ENCODE measurements at places on chromosomes 7 and 10.

GRCh38 chr7:91164506-91164905 is 99.7 kb upstream of the FZD1 start:
- no peak overlapping the region for H3K4me3 ChIP-seq
- DNase-seq: no peak
- H3K36me3 ChIP-seq: no peaks in the 10 kb centered on the region
- H3K27me3 ChIP-seq: no peaks in the 10 kb centered on the region

GRCh38 chr7:119127706-119128105 is 903.2 kb downstream of the ANKRD7 start:
- H3K4me1 ChIP-seq: no peaks in the 10 kb centered on the region
- no peaks in the 10 kb centered on the region for H3K36me3 ChIP-seq
- no peaks in the 10 kb centered on the region for H3K27me3 ChIP-seq
- no peak for DNase-seq
- no peak overlapping the region for H3K27ac ChIP-seq
- H3K4me3 ChIP-seq: no peak overlapping the region

DNA sequence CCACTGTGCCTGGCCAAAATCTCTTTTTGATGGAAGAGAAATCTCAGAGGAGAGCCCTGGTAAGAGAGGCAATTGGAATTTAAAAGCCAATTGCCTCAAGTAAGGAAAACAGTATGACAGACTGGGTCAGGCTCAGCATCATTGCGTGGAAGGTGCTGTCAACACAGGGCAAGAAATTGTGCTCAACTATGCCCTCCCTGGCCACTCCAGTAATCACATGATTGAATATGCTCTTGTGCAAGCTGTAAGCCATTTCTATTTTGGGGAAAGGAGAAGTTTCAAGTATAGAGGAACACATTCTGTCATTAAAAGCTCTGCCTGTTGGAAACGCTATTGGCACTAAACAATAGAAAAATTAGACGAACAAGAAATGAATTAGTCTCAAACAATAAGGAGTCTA is 1127.7 kb downstream of the REEP3 start:
- no peak overlapping the region for H3K27ac ChIP-seq
- H3K27me3 ChIP-seq: no peaks in the 10 kb centered on the region
- H3K4me1 ChIP-seq: no peaks in the 10 kb centered on the region

DNA sequence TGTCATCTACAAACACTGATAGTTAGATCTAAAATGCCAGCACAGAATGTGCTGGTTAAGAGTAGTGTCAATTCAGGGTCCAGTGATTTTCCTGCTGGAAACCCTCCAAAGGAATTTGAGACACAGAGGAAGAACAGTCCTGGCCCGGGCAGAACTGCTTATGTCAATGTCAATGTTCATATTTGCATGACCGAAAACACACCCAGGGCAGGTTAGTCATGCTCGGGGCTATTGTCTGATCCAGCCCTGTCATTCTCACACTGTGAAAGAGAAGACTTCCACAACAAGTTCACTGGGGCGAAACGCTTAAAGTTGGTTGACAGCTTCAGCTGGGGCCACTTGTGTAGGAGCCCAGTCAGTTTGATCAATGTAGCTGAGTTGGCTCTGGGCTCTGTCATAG is 139.3 kb downstream of the C1GALT1 start:
- H3K4me1 ChIP-seq: peaks cover 31% of the 10 kb centered on the region
- H3K27ac ChIP-seq: no peak overlapping the region
- H3K27me3 ChIP-seq: peaks cover 26% of the 10 kb centered on the region
- DNase-seq: peak; percentile 35

GRCh38 chr7:139825666-139826290 is 3.3 kb upstream of the TBXAS1 start:
- no peaks in the 10 kb centered on the region for H3K27me3 ChIP-seq
- peaks cover 27% of the 10 kb centered on the region for H3K4me1 ChIP-seq
- no peak overlapping the region for H3K27ac ChIP-seq
- DNase-seq: no peak
- H3K36me3 ChIP-seq: no peaks in the 10 kb centered on the region
- no peak overlapping the region for H3K4me3 ChIP-seq

GRCh38 chr10:16280595-16280994 is 156.2 kb upstream of the PTER start:
- no peak overlapping the region for H3K27ac ChIP-seq
- no peaks in the 10 kb centered on the region for H3K4me1 ChIP-seq
- DNase-seq: no peak
- no peaks in the 10 kb centered on the region for H3K36me3 ChIP-seq

DNA sequence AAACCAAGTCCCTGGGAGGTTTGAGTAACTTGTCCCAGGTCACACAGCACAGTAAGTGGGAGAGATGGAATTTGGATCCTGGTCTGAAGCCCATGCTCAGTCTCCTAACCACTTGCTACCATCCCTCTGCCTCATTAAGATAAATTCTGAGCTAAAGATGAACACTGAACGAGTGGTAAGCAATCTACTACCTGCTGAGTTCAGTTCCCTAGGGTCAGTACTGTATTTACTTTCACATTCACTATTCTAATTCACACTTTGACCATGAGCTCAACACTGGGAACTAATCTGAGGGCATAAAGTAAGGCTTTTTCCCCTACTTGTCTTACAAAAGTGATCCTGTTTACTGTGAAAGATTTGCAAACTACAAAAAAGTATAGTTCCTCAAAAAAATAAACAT is 2.4 kb downstream of the UROS start:
- no peak overlapping the region for H3K4me3 ChIP-seq
- peaks cover 12% of the 10 kb centered on the region for H3K4me1 ChIP-seq
- H3K36me3 ChIP-seq: no peaks in the 10 kb centered on the region
- H3K27me3 ChIP-seq: no peaks in the 10 kb centered on the region

GRCh38 chr10:121935702-121936101 is 7.9 kb upstream of the ATE1 start:
- H3K27ac ChIP-seq: no peak overlapping the region
- no peaks in the 10 kb centered on the region for H3K4me1 ChIP-seq
- no peak overlapping the region for H3K4me3 ChIP-seq

DNA sequence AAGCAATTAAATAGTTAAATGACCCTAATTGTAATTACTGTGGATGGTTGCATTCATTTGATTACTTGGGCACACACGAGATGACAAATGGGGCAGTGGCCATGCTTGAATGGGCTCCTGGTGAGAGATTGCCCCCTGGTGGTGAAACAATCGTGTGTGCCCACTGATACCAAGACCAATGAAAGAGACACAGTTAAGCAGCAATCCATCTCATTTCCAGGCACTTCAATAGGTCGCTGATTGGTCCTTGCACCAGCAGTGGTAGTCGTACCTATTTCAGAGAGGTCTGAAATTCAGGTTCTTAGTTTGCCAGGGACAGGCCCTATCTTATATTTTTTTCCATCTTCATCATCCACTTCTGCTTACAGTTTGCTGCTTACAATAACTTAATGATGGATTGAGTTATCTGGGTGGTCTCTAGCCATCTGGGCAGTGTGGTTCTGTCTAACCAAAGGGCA is 8.3 kb downstream of the PCBD1 start:
- H3K27ac ChIP-seq: peak overlapping the region; percentile 15
- peaks cover 4% of the 10 kb centered on the region for H3K36me3 ChIP-seq
- H3K4me1 ChIP-seq: peaks cover 4% of the 10 kb centered on the region
- no peaks in the 10 kb centered on the region for H3K27me3 ChIP-seq
- DNase-seq: peak; percentile 66

DNA sequence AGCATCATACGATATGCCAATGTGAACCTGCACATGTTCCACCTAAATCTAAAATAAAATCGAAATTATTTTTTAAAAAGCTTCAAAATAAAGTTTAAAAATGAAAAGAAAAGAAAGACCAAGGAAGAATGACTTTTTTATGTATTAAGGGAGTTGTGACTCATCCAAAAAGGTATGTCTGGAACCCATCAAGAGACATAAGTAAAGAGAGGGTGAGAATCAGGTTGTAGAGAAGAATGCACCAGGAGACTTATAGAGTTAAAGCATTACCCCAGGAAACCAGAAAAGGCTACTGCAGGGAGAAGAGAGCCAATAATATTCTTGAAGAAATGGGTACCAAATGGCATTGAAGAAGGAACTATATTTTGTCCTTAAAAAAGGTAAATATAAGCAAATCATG is 69.8 kb downstream of the CTTNBP2 start:
- H3K27ac ChIP-seq: no peak overlapping the region
- no peak for DNase-seq
- H3K4me1 ChIP-seq: no peaks in the 10 kb centered on the region
- no peaks in the 10 kb centered on the region for H3K36me3 ChIP-seq
- no peaks in the 10 kb centered on the region for H3K27me3 ChIP-seq

DNA sequence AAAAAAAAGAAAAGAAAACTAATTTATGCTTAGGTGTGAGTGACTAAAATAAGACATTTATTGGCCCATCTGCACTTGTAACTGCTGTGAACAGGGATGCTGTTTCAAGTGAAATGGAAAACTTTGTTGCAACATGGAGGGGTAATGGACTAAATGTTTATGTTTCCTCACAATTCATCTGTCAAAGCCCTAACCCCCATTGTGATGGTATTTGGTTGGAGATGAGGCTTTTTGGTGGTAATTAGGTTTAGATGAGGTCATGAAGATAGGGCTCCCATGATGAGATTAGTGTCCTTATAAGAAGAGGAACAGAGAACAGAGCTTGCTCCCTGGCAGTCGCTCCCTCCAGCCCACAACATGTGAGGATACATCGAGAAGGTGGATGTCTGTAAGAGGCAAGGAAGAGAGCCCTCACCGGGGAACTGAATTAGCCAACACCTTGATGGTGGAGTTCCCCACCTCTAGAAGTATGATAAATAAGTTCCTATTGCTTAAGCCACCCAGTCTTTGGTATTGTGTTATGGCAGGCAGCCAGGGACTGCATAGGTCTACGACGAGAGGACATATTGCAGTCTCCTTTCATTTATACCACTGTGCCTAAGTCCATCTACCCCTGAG is 28.6 kb upstream of the VCL start:
- no peaks in the 10 kb centered on the region for H3K4me1 ChIP-seq
- no peaks in the 10 kb centered on the region for H3K36me3 ChIP-seq
- no peak overlapping the region for H3K4me3 ChIP-seq
- no peaks in the 10 kb centered on the region for H3K27me3 ChIP-seq
- no peak overlapping the region for H3K27ac ChIP-seq
- DNase-seq: no peak

DNA sequence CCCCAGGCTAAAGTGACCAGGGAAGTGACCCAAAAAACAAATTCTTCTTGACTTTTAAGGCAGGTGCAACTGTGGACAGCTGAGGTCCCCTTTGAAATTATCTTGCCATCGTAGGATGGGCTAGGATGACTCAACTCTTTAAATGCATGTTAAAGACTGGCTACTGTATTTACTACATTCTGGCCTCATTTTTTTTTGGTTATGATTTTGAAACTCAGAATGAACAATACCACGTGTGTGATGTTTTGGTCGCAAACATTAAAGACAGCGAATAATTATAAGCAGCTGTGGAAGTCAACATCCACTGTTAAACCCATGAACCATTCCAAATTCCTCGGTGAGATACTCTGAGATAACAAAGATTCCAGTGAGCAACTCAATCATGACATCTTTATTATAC is 1.2 kb upstream of the SLC13A4 start:
- no peaks in the 10 kb centered on the region for H3K4me1 ChIP-seq
- H3K4me3 ChIP-seq: no peak overlapping the region
- H3K27ac ChIP-seq: no peak overlapping the region

DNA sequence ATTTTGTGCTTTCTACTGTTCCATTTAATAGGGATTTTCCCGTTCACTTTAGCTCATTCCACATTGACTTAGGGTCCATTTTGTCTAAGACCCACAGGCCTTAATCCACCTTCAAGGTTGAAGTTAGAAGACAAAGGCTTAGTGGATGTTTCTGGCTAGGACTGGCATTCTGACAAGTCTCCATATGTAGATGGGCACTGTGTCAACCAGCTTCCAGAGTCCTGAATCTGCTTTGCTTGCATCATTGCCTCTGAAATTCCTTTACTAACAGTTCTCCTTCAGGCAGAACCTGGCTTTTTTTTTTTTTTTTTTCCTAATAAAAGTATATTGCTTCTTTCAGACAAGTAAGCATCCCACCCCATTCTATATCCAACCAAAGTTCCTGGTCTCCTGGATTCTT is 69.6 kb upstream of the PDCD4 start:
- no peaks in the 10 kb centered on the region for H3K36me3 ChIP-seq
- peaks cover 10% of the 10 kb centered on the region for H3K27me3 ChIP-seq
- no peak overlapping the region for H3K4me3 ChIP-seq

- no peak for DNase-seq
- H3K27me3 ChIP-seq: peaks cover 16% of the 10 kb centered on the region
- peaks cover 22% of the 10 kb centered on the region for H3K36me3 ChIP-seq
Observed at GRCh38 chr7:46960970-46961369, 620.9 kb downstream of the TNS3 start.

DNA sequence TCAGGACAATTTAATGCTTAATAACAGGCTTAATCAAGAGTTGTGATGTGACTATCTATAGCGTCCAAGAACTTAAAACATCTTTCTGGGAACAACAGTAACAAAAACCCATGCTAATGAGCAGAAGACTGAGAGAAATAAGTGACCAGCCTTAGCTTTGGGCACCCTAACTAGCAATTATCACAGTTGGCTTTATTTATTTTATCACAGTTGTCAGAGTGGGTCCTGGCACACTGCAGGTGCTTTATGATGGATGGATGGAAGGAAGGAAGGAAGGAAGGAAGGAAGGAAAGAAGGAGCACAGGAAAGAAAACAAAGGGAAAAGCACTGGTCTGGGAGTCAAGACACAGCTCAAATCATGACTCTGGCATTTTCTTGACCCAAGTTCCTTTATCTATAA is 181.1 kb downstream of the SKAP2 start:
- no peak overlapping the region for H3K27ac ChIP-seq
- no peak for DNase-seq
- no peaks in the 10 kb centered on the region for H3K27me3 ChIP-seq
- no peaks in the 10 kb centered on the region for H3K36me3 ChIP-seq
- peaks cover 7% of the 10 kb centered on the region for H3K4me1 ChIP-seq

DNA sequence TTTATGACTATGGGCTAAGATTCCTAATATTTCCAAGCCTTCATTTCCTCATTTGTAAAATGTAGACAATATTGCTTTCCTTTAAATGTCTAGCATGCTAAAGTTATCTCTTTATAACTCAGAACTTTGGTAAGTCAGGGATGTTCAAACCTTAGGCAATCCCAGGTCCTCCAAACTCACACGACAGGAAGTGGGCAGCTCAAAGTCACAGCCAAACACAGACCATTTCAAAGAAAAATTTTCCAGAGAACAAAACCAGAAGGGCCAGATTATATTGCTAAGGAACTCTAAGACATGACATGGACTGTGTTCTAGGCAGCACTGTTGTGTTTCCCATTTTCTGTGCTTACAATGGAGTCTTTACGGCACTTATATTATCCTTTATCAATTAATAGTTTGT is 87.8 kb upstream of the DYNC1I1 start:
- peaks cover 8% of the 10 kb centered on the region for H3K4me1 ChIP-seq
- no peaks in the 10 kb centered on the region for H3K27me3 ChIP-seq
- no peak overlapping the region for H3K27ac ChIP-seq

DNA sequence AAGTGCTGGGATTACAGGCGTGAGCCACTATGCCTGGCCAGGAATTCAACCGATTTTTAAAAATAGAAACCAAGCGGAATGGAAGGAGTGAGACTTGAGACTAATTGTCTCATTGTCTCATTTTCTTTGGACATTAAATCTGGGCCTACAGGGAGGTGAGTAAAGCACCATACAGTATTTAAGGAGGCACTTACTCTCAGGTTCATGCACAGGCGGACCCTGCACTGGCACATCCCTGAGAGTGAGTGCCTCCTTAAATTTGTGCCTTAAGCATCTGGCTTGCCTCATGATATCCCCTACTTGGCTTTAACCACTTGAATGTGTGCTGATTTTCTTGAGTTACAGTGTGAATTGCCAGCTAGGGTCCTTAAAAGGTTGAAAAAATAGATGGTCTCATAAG is 10.6 kb downstream of the UBE3C start:
- H3K4me1 ChIP-seq: peaks cover 69% of the 10 kb centered on the region
- peaks cover 10% of the 10 kb centered on the region for H3K36me3 ChIP-seq
- H3K27me3 ChIP-seq: no peaks in the 10 kb centered on the region
- no peak overlapping the region for H3K4me3 ChIP-seq

GRCh38 chr7:6276911-6277408 is 4.5 kb upstream of the CYTH3 start:
- no peak for DNase-seq
- no peaks in the 10 kb centered on the region for H3K27me3 ChIP-seq
- H3K36me3 ChIP-seq: no peaks in the 10 kb centered on the region
- H3K4me3 ChIP-seq: no peak overlapping the region
